Left renal cortex interstitium (tissue), 4 donors: ENCODE measurements at places on chromosomes 5 and 9. TPM values are rescaled to one million over a fixed set of nuclear protein-coding genes. Genes with fewer than 3 reads are reported as not detected.

The TMEM174 gene
- polyA plus RNA-seq = 20.4 TPM

The HINT1 gene
- 389 TPM for polyA plus RNA-seq

The DDX46 gene
- polyA plus RNA-seq = 77.6 TPM

The NIM1K gene
- polyA plus RNA-seq = 0.85 TPM

The FCN1 gene
- 3.1 TPM for polyA plus RNA-seq

The WDR38 gene
- 0.19 TPM for polyA plus RNA-seq
